Activated T-helper 9 cell treated with anti-CD3 and anti-CD28 coated beads, Interleukin-2, amount 50 U/mL, for 16 hours (primary cell): ENCODE measurements at places on chromosomes 4 and X.

GRCh38 chrX:16215660-16216059, 48.4 kb downstream of the MAGEB17 start:
- no peak for DNase-seq

- no peak for DNase-seq
These were observed 672.2 kb downstream of the TRAM1L1 start for GRCh38 chr4:116413222-116413621.

DNA sequence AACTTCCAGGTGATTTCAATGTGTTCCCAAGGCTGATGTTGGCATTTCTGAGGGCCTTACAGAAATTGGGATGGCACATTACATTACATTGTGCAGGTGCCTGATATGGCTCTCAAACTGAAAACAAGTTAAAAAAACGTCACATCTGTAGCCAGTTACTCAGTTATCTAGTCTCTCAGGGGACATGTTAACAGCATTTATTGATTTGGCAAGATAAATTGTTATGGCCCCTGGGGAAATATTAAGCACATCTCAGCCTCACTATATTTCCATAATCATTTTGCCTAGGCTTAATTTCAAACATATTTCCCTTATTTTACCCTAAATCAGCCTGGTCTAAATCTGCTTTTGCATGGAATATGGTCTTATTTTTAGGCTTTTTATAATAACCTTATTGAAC, 290.0 kb downstream of the IL15 start:
- no peak for DNase-seq

- no peak for DNase-seq
These were observed 21.8 kb upstream of the JAKMIP1 start for GRCh38 chr4:6221851-6222760.
